T-cell (primary cell): ENCODE measurements at places on chromosomes 3 and 15. TPM values are rescaled to one million over a fixed set of nuclear protein-coding genes. Genes with fewer than 3 reads are reported as not detected.

Gene LNP1
- 1.4 TPM for total RNA-seq

Gene H1-8
- not detected for total RNA-seq

Gene GOLGA6L2
- not detected for total RNA-seq

Gene GOLGA8N
- 9.6 TPM for total RNA-seq

Gene AHSG
- total RNA-seq, result 1.8 TPM

Gene VIPR1
- 76.1 TPM for total RNA-seq

Gene LRRC3B
- total RNA-seq, result not detected

Gene ZNF385D
- total RNA-seq, result 0.38 TPM

Gene ADPRH
- 1.7 TPM for total RNA-seq

Gene PPP2R3A
- total RNA-seq, result 0.28 TPM

Gene PCOLCE2
- total RNA-seq, result not detected

Gene CILP
- total RNA-seq, result 0.16 TPM

Gene AP2M1
- 195 TPM for total RNA-seq

Gene SLC22A14
- not detected for total RNA-seq

Gene MOBP
- not detected for total RNA-seq

Gene IGSF10
- total RNA-seq, result 0.09 TPM

Gene GPR149
- not detected for total RNA-seq

Gene CSPG5
- 0.57 TPM for total RNA-seq

Gene CDHR4
- 0.36 TPM for total RNA-seq
